ENCODE measurements at places on chromosomes 2 and 18.

DNA sequence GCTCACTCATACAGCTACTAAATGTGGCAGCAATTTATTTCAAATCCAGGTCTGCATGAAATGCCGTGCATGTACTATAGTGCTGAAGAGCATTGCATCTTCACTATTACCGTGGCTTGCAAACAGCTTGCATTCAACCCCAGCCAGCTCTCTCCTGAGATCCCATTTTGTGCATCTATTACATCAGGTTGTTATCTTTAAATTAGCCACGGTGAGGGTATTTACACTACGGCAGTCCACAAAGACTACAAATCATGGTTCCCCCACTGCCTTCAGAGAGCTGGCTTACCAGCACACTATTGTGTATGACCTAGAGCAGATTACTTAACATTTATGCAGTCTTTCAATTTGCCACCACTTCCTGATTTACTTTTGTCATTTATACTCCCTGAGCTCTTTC, 621.3 kb upstream of the LRATD1 start:
- DNase-seq, result no peak

DNA sequence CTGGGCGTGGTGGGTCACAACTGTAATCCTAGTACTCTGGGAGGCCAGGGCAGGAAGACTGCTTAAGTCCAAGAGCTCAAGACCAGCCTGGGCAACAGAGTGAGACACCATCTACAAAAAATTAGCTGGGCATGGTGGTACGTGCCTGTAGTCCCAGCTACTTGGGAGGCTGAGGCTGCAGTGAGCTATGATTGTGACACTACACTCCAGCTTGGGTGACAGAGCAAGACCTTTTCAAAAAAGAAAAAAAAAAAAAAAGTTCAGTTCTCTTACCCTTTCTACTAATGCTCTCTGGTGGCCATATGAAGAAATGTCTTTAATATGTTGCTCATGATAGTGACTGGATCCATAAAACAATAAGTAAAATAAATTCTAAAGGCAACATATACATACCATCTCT, 14.9 kb downstream of the TYW5 start:
- DNase-seq, result no peak

DNA sequence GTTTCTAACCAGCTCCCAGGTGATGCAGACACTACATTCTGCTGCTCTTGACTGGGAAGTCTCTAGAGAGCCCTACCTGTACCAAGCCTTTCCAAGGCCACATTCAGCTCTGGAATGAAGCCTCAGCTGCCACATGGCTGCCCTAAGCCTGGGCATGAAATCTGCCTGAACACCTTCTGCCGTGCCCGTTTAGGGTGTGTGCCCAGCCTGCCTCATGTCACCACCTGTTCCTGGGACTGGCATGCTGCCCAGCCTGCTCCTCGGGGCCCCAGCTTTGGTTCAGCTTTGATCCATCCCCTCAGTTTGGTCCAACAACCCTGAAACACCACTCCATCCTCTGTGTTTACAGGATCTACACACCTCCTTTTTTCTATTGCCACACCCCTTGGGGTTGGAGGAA, 210.9 kb downstream of the L3MBTL4 start:
- no peak for DNase-seq

- no peak for DNase-seq
These were observed 283.9 kb downstream of the ALPK2 start for GRCh38 chr18:58344861-58345463.

DNA sequence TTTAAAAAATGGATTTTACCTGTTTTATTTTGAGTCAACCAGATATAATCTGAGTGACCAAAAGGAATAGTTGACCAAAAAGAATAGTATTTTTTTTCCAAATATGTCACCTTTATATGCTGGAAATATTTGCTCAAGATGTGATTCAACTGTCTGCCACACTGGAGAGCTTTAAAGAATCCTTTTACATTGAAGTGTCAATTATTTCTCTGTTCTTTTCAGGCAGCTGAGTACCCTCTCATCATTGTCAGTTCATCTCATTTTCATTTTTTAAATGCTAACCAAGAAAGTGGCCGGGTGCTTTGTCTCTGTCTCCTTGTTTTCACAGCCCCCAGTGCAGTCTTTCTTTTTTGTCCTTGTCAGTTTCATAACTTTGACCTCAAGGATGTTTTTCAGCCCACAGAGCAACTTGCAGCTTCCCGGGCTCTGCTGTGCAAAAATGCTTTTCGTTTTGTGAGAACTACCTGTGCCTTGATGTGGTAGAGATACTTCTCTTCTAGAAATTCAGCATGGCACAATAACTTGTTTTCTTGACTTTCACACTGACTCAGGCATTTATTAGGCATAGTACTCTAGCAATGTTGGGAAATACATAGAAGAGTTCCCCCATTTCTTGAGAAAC, 23.4 kb upstream of the CERS6 start:
- no peak for DNase-seq

All from CD14-positive monocyte (primary cell).